ENCODE measurements at places on chromosomes 3 and 15. TPM values are rescaled to one million over a fixed set of nuclear protein-coding genes. Genes with fewer than 3 reads are reported as not detected.

The DTX3L gene
- total RNA-seq, result 8.5 TPM

The CDC25A gene
- 25.5 TPM for total RNA-seq

The EIF1B gene
- total RNA-seq, result 25.3 TPM

The CCK gene
- 1.0 TPM for total RNA-seq

The SLC22A13 gene
- not detected for total RNA-seq

The GP5 gene
- total RNA-seq, result not detected

The OXTR gene
- 0.61 TPM for total RNA-seq

The CKMT1B gene
- 87.1 TPM for total RNA-seq

The OR5K1 gene
- not detected for total RNA-seq

The CAV3 gene
- not detected for total RNA-seq

The WDR93 gene
- not detected for total RNA-seq

The PARP15 gene
- total RNA-seq, result 0.04 TPM

The FSIP1 gene
- total RNA-seq, result 0.76 TPM

The RGMA gene
- 0.55 TPM for total RNA-seq

The AGBL1 gene
- not detected for total RNA-seq

The ERICH6 gene
- not detected for total RNA-seq

The CDHR4 gene
- total RNA-seq, result not detected

The MIX23 gene
- 31.5 TPM for total RNA-seq

The CLDN16 gene
- total RNA-seq, result not detected
